Activated T-helper 1 cell treated with Interleukin-2 at 50 U/mL for 16 hours (primary cell): ENCODE measurements at places on chromosomes 7 and 10.
A peak's percentile ranks its signal among the peaks of the same experiment; 100 is the strongest.

DNA sequence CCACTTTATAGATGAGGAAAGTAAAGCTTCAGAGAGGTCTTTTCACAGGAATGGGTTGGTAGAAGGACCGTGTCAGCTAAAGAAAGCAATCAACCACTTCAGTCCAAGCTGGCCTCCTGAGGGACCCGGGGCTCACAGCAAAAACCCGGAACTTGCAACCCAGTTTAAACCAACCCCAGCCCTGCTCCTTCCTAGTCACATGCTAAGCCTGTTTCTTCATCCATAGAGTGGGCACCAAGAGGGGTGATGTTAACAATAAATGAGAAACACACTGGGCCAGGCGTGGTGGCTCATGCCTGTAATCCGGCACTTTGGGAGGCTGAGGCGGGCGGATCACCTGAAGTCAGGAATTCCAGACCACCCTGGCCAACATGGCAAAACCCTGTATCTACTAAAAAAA, 12.1 kb upstream of the NPFFR1 start:
- DNase-seq = no peak

DNA sequence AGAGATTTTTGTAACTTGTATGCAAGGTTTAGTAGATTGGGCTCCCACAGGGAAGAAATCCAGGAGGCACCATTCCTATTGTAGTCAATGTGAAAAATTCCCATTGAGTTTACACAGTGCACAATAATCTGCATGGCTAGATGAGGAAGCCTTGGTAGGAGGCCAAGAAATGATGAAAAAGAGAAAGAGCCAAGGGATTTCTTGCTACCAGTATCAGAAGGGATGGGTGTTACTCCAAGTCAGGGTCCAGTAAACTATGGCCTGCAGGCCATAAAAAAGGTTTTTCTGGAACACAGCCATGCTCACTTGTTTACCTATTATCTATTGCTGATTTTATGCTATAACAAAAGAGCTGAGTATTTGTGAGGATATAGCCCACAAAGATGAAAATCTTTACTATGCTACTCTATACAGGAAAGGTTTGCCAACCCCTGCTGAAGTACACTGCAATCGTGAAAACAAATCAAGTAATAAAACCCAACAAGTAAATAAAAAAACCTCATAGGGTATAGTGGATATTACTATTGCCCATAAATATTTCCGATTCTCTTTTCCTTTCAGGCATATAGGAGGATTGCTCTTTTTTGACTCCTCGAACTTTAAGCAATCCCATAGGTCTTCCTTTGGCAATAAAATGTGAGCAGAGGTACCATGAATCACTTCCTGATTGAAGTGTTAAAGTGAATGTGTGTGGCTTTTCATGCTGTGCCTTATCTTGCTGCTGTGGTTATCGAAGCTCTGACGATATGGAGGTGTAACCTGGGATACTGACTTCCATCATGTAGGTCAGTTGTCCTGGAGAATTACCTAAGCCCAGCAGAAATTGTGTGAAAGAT, 256.3 kb upstream of the MAGI2 start:
- no peak for DNase-seq

GRCh38 chr7:9874182-9874581, 1099.5 kb upstream of the PHF14 start:
- no peak for DNase-seq

DNA sequence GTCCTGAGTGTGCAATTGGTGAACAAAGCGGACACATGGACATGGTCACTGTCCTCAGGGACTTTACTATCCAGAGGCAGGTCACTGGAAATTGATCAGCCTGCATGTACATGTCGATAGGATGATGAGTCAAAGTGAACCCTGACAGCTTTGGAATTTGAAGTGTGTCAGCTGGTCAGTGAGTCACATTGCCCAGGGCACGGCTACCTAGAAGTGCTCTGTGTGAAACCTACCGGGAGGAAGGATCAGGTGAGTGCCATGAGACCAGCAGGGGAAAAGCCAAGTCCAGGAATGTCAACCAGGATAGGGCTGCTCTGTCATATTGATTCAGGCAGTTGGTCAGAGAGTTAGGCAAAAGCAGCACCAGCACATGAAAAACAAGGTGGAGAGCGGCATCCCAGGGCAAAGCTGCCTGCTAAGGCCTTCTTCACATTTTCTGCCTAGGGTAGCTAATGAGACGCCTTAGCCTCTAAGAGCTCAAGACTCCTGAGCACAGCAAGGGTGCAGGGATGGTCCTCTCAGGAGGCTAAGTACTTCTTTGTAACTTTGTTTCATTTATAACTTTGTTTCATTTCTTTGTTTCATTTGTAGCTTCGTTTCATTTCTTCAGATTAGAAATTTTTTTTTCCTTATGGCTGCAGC, 19.4 kb upstream of the PDCD4 start:
- DNase-seq = no peak

DNA sequence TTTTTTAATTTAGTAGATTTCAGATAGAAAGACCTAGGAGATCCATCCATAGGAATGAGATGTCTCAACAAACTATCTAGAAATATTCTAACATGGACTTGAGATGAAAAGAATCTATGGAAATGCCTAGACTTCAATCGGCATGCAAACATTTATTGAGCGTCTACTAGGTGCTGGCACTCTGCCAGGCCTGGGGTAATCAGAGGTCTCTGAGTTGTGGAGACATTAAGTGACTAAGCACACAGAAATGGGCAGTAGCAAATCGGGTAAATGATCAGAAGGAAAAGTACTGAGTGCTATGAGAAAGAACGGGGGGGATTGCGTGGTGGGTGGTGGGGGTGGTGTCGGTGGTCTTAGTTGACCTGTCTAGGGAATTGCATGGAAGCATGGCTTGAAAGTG, 466.6 kb downstream of the GALNT17 start:
- no peak for DNase-seq

DNA sequence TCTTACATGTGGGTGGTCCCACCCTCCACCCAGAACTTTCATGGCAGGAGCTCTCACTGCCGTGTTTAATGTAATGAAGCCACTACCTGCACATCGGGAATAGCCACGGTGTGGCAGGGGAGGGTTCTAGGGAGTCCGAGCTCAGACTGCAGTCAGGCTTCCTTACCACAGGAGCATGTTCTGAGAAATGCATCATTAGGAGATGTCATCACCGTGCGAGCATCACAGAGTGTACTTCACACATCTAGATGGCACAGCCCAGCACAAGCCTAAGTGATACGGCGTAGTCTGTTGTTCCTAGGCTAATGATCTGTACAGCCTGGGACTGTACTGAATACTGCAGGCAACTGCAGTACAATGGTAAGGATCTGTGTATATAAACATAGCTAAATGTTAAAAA, 153.0 kb upstream of the LANCL2 start:
- DNase-seq = no peak

DNA sequence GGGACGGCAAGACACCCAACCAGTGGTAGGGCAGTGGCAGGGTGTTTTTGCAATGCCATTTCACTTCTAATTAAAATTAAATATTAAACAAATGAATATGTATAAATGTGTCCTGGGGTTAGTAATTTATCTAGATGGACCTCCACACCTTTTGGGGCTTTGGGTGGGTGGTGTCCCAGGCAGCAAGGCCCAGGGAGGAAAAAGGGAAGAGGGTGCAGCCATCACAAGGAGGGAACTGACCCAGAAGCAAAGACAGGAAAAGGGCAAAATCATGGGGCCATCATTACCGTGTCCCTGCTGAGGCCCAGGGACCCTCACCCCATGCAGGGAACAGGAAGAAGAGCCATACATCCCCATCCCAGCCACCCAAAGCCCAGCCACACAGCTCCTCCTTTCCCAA, 204.6 kb downstream of the GRID1 start:
- DNase-seq = no peak

DNA sequence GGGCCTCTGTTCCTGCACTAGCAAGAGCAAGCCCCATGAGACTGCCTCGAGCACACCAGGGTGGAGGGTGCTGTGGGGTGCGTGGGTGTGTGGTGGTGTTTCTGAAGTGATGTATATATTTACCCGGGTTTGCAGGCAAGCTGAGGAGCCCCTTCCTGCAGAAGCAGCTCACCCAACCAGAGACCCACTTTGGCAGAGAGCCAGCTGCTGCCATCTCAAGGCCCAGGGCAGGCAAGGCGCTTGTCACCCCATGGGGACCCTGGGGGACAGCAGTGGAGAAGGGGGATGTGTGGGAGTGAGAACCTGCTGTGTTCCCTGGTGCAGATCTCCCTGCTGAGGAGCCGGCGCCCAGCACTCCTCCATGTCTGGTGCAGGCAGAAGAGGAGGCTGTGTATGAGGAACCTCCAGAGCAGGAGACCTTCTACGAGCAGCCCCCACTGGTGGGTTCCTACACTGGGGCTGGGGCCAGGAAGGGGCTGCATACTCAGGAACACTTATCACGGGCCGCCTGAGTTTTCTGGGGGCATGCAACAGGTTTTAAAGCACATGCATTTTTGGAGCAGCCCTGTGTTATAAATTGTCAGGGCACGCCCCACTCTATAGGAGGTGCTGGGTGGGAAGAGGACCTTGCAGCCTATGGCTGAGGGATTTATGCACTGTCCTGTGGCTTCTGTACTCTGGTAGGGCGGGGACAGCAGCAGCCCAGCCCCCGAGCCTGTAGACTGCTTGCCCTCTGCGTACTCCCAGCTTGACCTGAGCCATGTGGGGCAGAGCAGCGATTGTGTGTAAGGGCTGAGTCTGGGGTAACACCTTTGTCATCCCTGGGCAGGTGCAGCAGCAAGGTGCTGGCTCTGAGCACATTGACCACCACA, 5.9 kb downstream of the PGAM2 start:
- no peak for DNase-seq

GRCh38 chr10:44921506-44921905, 10.4 kb downstream of the TMEM72 start:
- DNase-seq = no peak

DNA sequence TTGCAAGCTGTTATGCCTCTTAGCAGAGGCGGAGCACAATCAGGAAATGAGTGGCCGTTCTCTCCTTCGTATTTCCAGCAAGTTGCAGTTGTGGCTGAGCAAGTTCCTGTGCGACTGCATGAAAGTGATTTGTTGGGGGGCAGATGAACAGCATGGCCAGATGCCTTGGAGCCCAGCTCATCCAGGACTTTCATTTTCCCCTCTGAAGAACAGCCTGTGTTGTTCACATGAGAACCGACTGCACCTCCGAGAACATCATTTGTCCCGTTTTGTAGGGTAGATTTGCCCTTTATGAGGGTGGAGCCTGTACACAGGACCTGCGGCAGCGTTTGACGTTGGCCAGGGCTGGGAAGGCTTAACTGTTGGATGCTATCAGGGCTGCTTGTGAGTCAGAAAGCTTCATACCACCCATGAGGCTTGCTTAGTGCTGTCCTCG, 4.4 kb downstream of the BAG3 start:
- peak; percentile 23 for DNase-seq

DNA sequence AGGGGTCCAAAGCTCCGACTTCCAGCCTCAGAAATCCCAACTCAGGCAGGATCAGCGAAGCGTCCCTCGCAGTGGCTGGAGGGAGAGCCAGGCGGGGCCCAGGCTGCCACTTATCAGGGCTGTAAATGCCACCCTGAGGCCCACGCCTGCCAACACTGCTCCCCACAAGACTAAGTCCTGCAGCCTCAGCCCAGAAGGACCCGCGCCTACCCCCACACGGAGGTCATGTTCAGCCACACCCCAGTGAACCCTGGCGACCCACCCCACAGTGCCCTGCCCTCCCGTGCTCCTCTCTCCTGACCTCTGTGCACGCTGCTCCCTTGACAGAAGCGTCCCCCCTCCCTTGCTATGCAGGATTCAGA, 3.2 kb downstream of the PSMG3 start:
- DNase-seq = no peak

- no peak for DNase-seq
Measured at GRCh38 chr10:104445359-104445758, 91.7 kb downstream of the CFAP58 start.

DNA sequence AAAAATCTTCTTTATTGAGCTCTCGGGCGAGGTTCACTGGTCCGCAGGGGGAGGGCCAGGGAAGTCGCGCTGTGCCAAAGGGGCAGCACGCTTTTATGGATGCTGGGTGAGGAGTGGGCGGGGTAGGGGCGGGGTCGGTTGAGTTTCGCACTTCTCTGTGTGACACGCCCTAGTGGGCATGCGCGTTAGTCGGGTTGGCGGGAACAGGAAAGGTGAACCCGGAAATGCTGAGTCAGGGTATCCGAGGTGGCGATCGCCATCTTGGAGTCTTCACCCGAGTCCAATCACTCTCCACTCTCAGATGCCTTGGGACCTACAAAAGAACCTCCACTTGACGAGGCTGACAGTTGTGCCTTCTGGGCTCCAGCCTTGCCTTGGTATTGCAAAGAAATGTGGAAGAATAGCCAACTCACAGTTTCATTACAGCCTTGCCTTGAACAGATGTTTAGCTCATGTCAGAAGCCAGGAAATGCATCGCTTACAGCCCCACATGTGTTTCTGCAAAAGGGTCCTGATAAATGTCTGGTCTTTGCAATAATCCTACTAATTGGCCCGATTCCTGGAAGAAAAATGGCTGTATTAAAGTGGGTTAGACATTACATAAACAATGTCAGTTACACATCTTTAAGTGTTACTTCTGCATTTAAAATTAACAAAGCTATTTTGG, 64.1 kb downstream of the AHR start:
- DNase-seq = no peak

- DNase-seq = no peak
Measured at GRCh38 chr10:110411047-110411410, 86.7 kb upstream of the DUSP5 start.

DNA sequence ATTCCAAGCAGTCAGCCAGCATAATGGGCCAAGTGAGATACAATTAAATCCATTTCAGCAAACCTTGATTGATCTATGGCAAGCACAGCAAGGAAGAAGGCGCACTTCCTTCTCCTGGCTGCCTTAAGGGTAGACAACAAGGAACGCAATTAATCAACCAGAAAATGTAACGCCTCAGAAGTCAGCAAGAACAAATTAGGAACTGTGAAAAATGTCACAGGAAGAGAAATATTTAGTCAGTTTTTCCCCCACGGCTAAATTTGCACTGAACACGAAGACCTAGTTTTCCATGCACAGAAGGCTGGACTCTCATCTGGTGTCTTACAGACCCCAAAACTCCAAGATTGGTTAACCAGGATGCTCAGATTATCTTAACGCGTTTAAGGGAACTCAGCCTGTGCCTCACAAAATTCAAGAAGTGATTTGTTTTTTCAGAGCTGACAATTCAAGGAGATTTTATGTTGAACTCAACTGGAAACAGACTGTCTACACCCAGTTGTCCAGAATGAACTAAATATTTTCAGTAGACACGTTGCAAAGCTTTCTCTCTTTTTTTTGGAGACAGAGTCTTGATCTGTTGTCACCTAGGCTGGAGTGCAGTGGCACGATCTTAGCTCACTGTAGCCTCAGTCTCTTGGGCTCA, 14.2 kb downstream of the SNX8 start:
- no peak for DNase-seq
